ENCODE measurements at places on chromosomes 11 and 22.

DNA sequence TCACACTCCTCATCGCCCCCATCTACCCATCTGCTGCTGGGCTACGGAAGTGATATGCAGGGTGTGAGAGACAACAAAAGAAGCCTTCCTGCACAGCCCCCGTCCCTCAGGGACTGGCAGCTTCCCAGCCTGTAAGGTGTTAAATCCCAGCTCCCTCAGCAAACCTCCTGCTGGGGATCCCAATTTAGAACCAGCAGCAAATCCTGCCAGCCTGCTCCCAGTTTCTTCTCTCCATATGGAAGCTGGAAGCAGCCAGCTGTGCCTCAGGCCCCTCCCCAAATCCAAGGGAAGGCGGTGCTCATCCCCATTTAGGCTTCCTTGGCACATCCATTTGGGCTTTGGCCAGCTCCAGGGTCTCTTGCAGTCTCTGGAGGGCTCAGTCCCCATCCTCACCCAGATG lies 47.5 kb downstream of the PAMR1 start:
- peak; percentile 57 for DNase-seq

DNA sequence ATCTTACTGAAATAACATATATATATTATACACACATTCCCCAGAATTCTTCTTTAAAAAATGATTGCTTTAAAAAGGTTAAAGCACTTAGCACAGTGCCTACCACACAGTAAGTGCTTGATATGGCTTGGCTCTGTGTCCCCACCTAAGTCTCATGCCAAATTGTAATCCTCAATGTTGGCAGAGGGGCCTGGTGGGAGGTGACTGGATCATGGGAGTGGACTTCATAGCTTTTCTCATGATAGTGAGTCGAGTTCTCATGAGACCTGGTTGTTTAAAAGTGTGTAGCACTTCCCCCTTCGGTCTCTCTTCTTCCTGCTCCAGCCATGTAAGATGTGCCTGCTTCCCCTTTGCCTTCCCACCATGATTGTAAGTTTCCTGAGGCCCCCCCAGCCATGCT lies 6.2 kb downstream of the CRYAB start:
- DNase-seq: no peak

DNA sequence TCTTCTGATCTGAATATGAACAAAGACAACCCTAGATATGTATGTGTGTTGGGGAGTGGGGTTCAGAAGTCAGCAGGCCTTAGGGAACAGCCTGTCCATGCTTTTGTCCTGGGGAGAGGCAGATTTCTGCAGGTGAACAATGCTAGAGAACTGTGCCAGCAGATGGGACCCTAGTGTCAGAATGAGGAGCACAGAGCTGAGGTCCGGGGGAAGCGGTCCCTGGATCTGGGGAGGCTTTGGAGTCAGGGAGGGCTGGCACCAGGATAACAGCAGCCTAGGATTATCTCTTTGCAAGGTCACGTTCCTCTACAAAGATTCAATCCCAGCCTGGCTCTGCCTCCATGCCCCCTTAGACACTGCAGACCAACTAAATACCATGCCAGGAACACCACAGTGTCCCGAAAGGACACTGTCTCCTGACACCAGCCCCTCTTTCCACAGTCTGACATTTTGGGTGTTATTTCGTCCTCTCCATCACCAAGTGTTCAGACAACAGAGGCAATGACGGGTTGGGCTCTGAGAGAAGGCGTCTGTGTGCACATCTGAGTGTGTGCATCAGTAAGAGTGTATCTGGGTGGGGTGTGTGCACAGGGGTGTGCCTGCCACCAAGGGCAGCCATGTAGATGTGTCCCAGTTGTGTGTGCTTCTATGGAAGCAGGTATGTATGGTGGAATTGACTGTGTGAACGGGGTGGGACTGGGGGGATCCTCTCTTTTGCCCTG lies 43.5 kb downstream of the EIF3F start:
- DNase-seq: no peak

GRCh38 chr22:20204311-20204710 lies 53.5 kb upstream of the CCDC188 start:
- peak; percentile 54 for DNase-seq

DNA sequence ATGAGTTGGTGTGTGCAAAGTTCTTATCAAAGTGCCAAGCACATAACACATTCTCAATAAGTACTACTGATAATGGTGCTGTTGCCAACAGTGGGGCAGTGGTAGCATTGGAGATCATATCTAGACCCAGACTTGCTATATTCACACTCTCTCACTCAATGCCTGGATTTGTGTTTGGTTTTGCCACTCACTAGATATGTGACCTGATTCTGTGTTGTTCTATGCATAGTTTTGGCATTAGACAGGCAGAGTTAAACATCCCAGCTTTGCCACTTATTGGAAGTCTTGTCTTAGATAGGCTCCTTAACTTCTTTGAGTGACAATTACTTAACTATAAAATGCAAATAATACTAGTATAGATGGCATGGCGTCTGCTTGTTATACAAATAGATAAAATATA lies 642.6 kb upstream of the CCDC179 start:
- no peak for DNase-seq

DNA sequence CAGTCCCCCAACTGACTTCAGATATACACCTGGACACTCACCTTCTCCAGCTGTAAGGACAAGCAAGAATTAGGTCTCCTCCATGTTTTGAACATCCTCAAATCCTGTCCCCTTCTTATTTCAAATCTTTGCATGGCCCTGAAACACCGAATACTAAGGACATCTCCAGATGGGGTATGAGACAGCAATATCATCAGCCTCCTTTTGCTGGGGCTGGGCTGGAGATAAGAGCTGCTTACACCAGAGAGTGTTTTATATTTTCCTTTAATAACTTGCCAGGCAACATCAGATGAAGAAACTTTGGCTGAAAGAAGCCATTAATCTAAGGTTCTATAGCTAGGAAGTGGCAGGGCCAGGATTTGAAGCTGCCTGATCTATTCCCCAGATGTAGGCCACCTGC lies 21.6 kb downstream of the TUG1 start:
- no peak for DNase-seq

- DNase-seq: no peak
Measured at GRCh38 chr11:47791774-47792430, 24.8 kb upstream of the FNBP4 start.

- no peak for DNase-seq
Measured at GRCh38 chr22:36422287-36423014, 34.7 kb upstream of the MYH9 start.

DNA sequence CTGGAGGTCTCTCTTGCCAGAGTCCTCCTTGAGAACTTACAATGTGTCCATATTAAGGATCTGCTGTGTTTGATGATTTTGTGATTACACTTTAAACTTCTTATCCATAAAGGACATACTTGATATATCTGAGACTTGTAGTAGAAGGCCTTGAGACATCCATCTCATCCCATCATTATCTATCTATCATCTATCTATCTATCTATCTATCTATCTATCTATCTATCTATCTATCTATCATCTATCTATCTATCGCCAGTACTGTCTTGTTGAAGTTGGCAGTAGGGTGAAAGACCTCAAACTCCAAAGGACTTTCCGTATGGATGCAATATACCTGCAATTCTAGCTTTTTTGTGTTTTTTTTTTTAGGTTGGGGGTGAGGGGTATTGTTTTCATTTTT lies 2.5 kb upstream of the EHF start:
- no peak for DNase-seq

GRCh38 chr11:75276686-75277085 lies 36.1 kb downstream of the TPBGL start:
- DNase-seq: peak; percentile 91

- DNase-seq: no peak
Measured at GRCh38 chr11:22828373-22828772, 1.2 kb downstream of the SVIP start.

DNA sequence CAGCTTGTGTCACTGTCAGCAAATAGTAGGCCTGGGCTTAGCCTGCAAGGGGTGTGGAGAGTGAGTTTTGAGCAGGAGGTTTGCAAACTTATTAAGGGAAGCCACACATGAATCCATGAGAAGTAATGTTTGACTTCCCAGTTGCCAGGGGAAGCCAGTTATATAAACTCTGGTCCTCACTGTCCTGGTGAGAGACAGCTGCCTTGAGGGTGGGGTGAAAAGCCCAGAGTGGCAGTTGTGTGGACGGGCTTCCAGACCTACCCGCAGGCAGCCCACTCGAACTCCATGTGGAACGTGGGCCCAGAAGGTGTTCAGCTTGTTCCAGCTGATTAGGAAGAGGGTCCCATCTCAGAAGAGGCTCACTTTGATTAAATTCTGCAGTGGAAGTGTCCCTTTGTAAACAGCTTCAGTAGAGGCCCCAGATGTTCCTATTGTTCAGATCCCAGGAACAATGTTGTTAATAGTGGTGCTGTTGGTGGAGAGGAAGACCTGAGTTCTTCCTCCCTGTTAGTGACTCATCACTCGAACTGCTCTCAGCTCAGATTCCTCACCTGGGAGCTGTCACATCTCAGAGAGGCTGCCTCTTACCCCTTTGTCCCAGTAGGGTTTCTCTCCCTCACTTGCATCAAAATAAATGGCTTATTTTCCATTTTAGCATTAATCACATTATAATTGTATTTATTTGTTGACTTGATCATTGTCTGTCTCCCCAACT lies 63.4 kb downstream of the GRAMD1B start:
- DNase-seq: no peak

- no peak for DNase-seq
Measured at GRCh38 chr11:131614631-131615030, 244.2 kb downstream of the NTM start.

DNA sequence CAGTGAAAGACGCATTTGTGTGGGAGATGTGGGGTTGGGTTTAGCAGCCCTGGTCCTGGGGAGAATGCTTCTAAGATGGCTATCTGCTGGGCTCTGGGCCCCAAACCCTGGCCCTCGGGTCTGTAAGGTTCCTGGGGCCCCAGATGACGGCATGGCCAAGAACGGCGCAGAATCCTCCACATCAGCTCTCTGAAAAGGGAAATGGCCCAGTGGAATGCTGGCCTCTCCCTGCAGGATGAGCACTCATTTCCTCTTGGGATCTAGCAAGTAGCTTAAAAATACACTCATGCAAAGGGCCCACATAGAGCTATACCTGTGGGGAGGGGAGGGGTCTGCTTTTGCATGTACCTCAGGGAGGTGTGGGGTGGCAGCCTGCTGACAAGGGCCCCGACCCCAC lies 37.5 kb upstream of the LINC01488 start:
- DNase-seq: no peak

DNA sequence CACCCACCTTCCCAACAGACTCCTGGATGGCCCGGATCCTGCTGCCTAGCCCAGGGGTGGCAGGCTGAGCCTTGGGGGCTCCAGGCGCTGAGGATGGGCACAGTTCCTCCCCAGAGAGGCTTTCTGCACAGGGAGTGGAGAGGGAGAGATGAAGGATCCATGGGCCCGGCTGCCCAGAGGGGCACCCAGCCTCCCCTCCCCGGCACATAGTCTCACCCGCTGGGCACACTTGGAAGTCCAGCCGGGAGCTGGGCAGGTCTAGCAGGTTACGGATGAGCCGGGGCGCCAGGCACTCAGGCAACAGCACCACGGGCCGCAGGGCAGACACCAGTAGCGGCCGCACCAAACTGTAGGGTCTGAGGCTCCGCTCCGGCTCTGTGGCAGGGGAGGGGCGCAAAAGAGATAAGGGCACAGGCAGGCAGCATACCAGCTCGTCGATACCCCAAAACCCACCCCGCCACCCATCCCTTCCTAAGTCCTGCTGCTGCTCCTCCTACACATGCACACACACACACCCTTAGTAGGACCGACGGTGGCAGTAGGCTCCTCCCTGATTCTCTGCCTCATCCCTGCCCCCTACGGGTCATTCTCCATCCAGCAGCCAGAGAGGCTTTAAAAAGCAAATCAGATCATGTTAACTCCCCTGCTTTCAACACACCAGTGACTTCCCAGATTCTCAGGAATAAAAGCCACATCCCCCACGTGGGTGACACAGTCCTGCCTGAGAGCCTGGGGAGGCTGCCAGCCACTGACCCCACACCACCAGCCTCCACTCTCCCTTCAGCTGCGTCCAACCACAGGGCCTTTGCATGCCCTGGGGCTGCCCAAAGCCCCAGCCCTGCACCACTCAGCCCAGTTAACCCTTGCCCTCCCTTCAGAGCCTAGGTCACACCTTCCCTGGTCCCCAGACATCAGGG lies 6.5 kb upstream of the MFNG start:
- DNase-seq: no peak

- DNase-seq: no peak
Measured at GRCh38 chr11:65504674-65505465, 6.0 kb downstream of the MALAT1 start.

DNA sequence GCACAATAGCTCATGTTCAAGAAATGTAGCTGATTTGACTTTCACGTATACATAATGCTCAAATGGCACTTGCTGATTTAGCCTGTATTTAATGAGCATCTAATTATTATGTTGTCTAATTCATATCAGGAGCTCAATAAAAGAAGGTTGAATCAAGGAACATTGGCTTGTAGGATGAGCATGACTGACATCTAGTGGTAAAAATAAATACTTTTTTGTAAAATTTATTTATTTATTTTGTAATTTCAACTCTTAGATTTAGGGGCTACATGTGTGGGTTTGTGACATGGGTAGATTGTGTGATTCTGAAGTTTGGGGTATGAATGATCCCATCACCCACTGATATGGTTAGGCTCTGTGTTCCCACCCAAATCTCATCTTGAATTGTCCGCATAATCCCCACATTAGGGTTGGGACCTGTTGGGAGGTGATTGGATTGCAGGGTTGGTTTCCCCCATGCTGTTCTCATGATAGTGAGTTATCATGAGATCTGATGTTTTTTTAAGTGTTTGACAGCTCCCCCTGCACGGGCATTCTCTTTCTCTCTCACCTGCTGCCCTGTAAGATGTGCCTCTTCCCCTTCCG lies 1.7 kb upstream of the OR52E5 start:
- no peak for DNase-seq

DNA sequence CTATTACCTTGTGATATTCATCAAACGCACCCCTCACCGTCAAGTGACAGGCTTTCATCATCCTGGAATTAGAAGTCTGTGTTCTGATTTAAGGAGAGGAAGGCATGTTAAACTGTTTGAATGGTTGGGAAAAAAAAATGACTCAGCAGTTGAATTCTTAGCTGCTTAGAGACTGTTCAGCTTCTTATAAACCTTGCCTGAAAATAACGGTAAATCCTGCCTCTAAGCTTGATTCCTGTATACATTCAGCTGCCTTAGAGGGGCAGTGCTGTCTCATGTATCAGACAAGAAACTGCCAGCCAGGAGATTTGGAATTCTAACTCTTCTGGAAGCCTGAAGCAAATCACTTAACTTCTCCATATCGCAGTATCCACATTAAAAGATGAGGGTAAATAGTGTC lies 437.4 kb downstream of the JRKL start:
- DNase-seq: no peak

GRCh38 chr11:11366793-11367192 lies 13.7 kb upstream of the CSNK2A3 start:
- no peak for DNase-seq

GRCh38 chr11:69409812-69410645 lies 71.4 kb upstream of the LINC01488 start:
- no peak for DNase-seq

DNA sequence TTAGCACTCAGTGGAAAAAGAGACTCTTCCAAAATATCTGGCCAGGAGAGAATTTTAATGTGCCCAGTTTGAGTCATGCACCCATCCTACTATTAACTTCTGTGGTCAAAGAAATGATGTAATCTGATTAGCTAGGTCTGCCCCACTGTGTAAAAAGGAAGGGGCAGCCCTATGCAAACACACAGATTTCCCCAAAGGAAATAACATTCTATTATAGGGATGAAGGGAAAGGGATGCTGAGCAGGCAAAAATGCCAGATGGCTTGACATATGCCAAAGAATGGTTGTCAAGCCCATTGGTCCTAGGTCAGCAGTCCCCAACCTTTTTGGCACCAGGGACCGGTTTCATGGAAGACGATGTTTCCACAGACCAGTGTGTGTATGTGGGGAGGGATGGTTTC lies 43.3 kb upstream of the PAK1 start:
- DNase-seq: no peak
